ENCODE measurements at places on chromosomes 12 and 14. TPM values are rescaled to one million over a fixed set of nuclear protein-coding genes. Genes with fewer than 3 reads are reported as not detected.
A peak's percentile ranks its signal among the peaks of the same experiment; 100 is the strongest.

BLTP3B gene
- total RNA-seq, result 17.4 TPM

CD163 gene
- total RNA-seq, result not detected

PRKD1 gene
- 3.6 TPM for total RNA-seq

XRCC3 gene
- 20.1 TPM for total RNA-seq

RNASE1 gene
- not detected for total RNA-seq

PTPRO gene
- total RNA-seq, result 0.91 TPM

C12orf54 gene
- not detected for total RNA-seq

FOS gene
- total RNA-seq, result 6.6 TPM

- no peak for DNase-seq
- no peak overlapping the region for H3K27ac ChIP-seq
- no peaks in the 10 kb centered on the region for H3K36me3 ChIP-seq
- H3K4me1 ChIP-seq, result peaks cover 29% of the 10 kb centered on the region
- no peaks in the 10 kb centered on the region for H3K27me3 ChIP-seq
- H3K4me3 ChIP-seq, result no peak overlapping the region
Measured at GRCh38 chr14:55545779-55546178, 34.2 kb upstream of the KTN1 start.

- H3K4me1 ChIP-seq, result peaks cover 26% of the 10 kb centered on the region
- no peak for DNase-seq
- H3K27ac ChIP-seq, result no peak overlapping the region
- no peaks in the 10 kb centered on the region for H3K36me3 ChIP-seq
Measured at GRCh38 chr12:49962861-49963765, 1.4 kb downstream of the AQP5 start.

- no peaks in the 10 kb centered on the region for H3K27me3 ChIP-seq
- peaks cover 65% of the 10 kb centered on the region for H3K36me3 ChIP-seq
- H3K4me1 ChIP-seq, result peaks cover 35% of the 10 kb centered on the region
Measured at GRCh38 chr12:51373187-51373586, 18.0 kb downstream of the GALNT6 start.

GRCh38 chr12:71555191-71555590 is 108.5 kb downstream of the ZFC3H1 start:
- peaks cover 12% of the 10 kb centered on the region for H3K4me1 ChIP-seq
- no peak overlapping the region for H3K27ac ChIP-seq
- no peaks in the 10 kb centered on the region for H3K27me3 ChIP-seq
- no peak overlapping the region for H3K4me3 ChIP-seq

GRCh38 chr12:48997719-48998496 is 1.3 kb downstream of the DDN start:
- H3K36me3 ChIP-seq, result peaks cover 20% of the 10 kb centered on the region
- H3K4me3 ChIP-seq, result peak overlapping the region; percentile 48
- peaks cover 32% of the 10 kb centered on the region for H3K4me1 ChIP-seq
- peaks cover 1% of the 10 kb centered on the region for H3K27me3 ChIP-seq
- H3K27ac ChIP-seq, result no peak overlapping the region

GRCh38 chr12:47017901-47018475 is 61.4 kb upstream of the PCED1B start:
- no peaks in the 10 kb centered on the region for H3K27me3 ChIP-seq
- H3K27ac ChIP-seq, result peak overlapping the region; percentile 40
- H3K36me3 ChIP-seq, result 0 out of 2 replicates have a peak, but pooled peaks cover 4% of the 10 kb centered on the region
- no peak overlapping the region for H3K4me3 ChIP-seq

DNA sequence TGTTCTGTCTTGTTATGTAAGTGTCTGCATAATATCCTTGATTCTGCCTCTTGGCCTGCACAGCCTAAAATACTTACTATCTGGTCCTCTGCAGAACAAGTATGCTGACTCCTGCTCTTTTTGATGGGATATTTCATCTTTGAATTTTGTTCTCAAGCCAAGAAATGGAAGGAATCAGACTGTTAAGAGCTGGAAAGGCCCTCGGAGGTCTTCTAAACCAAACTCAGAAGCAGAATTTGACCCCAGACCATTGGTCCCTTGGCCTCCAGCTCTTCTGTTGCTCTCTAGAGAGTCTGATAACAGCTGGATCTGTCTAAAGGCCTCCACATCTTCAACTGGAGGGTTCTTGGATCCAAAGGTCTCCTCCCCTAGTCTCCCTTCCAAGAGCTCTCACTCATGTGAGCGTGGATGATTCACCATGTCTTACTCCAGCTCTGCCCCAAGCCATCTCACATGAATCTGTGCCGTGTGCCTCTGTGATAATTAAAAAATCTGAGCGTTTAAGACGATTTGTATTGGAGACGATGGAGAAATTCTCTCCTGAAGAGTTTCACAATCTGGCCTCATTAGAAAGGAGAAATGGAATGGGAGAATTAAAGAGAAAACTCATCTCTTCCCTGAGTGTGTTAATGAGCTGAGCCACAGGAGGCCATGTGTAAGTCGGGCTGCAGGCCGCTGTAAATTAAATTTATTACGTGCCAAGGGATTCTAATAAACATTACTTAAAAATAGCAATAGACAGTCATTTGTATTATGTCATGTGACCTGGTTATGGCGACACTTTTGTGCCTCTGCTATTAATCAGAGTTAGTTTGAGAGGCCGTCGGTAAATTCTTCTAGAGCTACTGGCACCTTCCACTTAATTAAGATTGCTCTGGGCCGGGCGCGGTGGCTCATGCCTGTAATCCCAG is 15.4 kb upstream of the PRIMA1 start:
- no peaks in the 10 kb centered on the region for H3K4me1 ChIP-seq
- H3K4me3 ChIP-seq, result no peak overlapping the region
- H3K27ac ChIP-seq, result no peak overlapping the region
- H3K36me3 ChIP-seq, result no peaks in the 10 kb centered on the region
- H3K27me3 ChIP-seq, result peaks cover 2% of the 10 kb centered on the region

DNA sequence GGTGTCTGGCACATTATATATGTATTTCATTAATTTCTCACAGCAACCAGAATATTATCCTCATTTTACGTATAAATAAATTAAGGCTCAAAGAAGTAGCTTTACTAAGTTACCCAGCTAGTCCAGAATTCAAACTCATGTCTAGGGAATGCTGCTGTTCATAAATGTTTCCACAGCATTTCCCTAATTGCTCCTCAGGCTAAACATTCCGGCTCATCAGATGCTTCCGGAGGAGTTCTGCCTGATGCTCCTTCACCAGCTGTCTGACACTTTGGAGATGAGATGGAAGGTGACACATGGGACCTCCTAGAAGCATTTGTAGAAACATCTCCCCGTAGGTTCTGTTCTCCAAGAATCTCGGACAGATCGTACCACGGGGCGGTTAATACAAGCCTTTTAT is 12.1 kb downstream of the KRT85 start:
- H3K27ac ChIP-seq, result no peak overlapping the region
- no peak for DNase-seq
- no peak overlapping the region for H3K4me3 ChIP-seq
- peaks cover 9% of the 10 kb centered on the region for H3K27me3 ChIP-seq

GRCh38 chr12:19574601-19575000 is 135.3 kb downstream of the AEBP2 start:
- peaks cover 19% of the 10 kb centered on the region for H3K4me1 ChIP-seq
- DNase-seq, result peak; percentile 2
- no peak overlapping the region for H3K27ac ChIP-seq

DNA sequence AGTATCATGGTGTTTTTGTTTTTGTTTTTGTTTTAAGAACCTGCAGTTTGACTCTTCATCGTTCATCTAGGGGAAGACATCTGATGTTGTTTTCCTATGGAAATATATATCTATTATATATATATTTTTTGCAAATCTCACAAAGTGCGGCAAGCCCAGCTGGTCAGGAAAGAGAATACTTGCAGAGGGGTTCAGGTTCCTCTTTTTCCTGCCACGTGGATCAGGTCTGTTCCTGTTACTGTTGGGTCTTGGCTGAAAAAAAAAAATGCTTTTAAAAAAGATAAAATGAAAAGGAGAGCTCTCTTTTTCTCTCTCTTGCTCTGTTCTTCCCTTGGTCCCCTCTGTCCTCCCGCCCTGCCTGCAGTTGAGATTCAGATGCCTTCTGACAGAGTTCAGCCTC is 179.4 kb upstream of the BCL2L14 start:
- H3K36me3 ChIP-seq, result peaks cover 37% of the 10 kb centered on the region
- no peaks in the 10 kb centered on the region for H3K27me3 ChIP-seq
- H3K4me1 ChIP-seq, result peaks cover 4% of the 10 kb centered on the region
- no peak overlapping the region for H3K4me3 ChIP-seq
- H3K27ac ChIP-seq, result no peak overlapping the region
